ENCODE measurements at places on chromosomes 1 and 21.

- no peak for DNase-seq
Measured at GRCh38 chr1:242522996-242523718, 1.3 kb downstream of the PLD5 start.

GRCh38 chr1:201176940-201177339 lies 13.7 kb upstream of the IGFN1 start:
- no peak for DNase-seq

DNA sequence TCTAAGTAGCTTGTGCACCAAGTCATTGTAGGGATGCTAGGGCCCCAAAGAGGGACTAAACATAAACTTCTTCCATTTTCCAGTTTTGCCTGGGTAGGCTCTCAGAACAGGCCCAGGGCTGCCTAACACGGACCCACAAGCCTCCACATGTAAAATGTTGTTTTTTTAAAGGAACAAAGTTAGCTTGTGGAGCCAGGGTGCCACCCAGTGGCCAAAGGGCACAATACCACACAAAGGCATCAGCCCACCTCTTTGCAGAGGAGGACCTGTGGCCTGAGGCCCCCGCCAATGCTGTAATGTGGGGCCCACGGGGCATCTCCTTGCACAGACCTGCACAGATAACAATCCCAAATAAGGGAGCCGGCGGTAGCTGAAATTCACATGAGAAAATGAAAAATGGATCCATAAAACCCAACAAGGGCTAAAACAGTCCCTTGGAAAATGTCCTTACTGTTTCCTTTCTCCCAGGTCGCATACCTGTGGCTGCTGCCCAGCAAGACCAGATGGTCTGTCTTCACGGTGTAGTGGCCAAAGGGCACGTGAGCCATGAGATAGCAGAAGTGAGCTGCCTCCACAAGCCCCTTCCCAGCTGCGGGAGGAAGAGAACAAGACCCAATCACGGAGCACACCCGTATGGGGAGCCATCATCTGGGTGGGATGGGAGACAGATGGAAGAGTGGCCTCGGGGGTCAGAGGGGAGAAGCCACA lies 23.8 kb downstream of the SEC16B start:
- DNase-seq, result no peak

- no peak for DNase-seq
Measured at GRCh38 chr1:23578311-23578996, 19.2 kb upstream of the ID3 start.

DNA sequence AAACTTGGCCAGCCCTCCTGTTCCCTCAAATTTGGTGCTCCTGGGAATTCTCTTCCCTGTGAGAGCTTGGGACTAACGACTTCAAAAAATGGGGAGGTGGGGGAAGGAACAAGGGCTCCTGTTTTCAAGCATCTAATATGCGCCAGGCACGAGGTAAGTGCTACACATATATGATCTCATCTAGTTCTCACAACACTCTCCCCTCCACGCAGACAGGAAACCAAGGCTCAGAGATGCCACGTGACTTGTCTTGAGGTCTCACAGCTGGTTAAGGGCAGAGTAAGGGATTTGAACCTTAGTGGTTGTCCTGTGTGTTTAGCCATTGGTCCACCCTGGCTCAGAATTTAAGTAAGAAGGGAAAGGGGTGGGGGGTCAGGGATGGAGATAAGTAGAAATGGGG lies 125.9 kb downstream of the DMRTB1 start:
- peak; percentile 21 for DNase-seq

- DNase-seq, result no peak
Measured at GRCh38 chr1:167825419-167826079, 88.4 kb downstream of the ADCY10 start.

- DNase-seq, result no peak
Measured at GRCh38 chr1:99771513-99771918, 5.1 kb upstream of the FRRS1 start.

DNA sequence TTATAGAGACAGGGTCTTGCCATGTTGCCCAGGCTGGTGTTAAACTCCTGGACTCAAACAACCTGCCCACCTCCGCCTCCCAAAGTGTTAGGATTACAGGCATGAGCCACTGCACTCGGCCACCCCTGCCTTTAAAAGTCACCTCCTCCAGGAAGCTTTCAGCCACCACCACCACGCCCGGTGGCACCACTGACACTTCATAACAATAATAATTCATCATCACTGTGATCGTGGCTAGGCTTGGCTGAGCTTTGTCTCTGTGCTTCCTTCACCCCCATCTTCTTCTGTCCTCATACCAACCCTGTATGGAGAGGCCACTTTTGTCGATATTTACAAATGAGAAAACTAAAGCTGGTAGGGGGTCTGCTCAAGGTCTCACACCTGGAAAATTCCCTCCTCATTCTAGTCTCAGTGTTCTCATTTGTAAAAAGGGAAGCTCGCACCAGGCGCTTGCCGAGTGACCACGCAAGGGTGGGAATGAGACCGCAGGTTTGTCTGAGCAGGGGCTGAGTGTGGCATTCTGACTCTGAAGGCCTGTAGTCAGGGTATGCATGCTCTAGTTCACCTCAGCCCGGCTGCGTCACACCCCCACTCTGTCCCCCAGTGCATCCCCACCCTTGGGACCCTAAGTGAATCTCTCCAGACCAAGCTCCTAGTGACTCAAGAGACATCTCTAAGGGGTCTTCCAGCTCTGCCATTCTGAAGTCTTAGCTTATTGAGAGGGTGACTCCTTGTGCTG lies 12.9 kb upstream of the EPHA2 start:
- no peak for DNase-seq

- DNase-seq, result no peak
Measured at GRCh38 chr1:18540136-18540765, 59.5 kb downstream of the KLHDC7A start.

- no peak for DNase-seq
Measured at GRCh38 chr1:223363057-223363855, 720 bp downstream of the SUSD4 start.

GRCh38 chr1:103129255-103129654 lies 20.9 kb upstream of the COL11A1 start:
- no peak for DNase-seq

- DNase-seq, result no peak
Measured at GRCh38 chr1:5693568-5693967, 298.7 kb downstream of the NPHP4 start.

DNA sequence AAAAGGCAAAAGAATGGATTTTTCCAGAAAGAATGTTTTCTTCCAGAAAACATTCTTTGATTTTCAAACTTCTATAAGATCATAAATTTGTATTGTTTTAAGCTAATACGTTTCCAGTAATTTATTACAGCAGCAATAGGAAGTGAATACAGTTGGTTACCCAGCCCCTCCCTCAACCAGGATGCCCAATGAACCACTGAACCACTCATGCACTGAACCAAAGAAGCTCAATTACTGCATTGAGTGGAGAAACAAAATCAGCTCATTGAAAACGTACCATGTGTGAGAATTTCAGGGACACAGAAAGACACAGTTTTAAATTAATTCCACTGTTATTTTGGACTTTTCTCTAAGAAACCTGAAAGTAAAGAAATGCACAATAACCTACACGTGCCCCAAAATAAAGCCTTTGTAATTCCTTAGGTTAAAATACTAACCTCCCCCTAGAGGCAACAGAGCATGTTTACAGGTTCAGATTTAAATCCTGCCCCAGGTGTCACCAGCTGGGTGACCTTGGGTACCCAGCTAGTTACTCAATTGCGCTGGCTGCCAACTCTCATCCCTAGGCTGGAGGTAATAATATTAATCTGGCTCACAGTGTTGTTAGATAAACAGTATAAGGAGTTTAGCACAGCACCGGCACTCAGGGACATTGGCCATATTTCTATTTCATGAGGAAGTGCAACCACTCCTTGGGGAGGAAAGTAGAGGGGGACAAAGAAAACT lies 111.7 kb downstream of the NMNAT2 start:
- no peak for DNase-seq

- DNase-seq, result no peak
Measured at GRCh38 chr1:217614200-217614712, 16.6 kb downstream of the GPATCH2 start.

DNA sequence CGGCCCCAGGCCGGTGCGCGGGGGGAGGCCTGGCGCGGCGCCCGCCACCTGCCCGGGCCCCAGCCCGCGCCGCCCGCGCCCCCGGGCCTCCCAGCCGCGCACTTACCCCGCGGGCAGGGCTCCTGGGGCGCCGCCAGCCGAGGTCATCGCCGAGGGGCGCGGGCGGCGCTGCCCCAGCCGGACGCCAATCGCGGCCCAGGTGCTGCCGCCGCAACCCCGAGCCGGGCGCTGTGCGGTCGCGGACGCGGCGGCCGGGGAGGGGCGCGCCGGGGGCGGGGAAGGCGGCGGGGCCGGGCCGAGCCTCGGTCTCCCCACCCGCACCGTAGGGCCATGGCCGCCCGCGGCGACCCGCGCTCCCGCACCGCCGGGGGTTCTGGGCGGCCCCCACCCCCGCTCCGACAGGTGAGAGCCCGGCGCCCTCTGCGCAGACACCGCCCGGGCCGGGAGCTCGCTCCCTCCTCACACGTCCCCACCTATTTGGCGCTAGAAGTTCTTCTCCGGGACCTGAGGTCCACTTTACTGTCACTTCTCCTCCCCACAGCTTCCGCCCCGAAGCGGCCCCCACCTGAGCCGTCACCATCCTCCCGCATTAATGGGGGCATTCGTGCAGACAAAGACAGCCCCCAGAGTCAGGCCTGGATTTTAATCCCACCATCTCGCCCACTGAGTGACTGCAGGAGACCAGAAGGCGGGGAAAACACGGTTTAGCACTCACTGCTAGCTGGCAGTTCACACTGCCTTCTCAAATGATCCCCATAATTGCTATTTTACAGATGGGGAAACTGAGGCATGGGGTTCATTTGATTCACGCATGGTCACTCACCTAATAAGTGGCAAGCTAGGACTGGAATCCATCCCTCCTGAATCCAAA lies at the start of gene TTC39A:
Gene TTC39A, minus strand, starts transcription at position 232 of the 871 bp plus-strand sequence. Its CDS starts 85 bp downstream, at position 147.
- DNase-seq, result no peak

DNA sequence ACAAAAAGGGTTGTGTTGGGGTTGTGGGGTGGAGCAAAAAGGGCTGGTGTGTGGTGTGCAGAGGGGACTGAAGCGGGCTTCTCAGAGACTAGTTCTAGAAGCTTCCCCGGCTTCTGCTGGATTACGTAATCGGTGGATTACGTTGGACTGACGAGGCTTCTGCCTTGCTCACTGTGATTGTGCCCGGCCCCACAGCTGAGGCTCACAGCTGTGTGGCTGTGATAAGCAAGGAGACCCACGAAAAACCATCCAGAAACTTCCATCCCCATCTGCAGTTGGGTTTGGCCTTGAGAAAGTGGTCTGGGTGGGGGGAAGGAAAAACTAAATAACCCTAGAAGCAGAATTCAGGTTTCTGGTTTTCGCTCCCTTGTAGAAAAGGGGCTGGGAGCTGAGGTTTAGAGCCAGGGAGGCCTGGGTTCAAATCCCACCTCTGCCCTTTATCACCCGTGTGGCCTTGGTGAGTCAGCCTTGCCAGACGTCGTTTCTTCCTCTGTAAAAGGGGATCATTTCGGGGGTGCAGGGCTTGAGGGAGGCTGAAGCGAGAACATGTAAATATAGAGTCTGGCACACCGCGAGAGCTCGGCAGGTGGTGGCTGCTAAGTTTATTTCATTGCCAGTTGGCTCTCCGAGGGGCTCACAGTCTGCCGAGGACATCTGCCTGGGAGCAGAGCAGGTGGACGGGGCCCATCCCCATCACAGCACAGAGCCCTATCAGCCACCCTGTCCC lies 30.4 kb upstream of the DISP3 start:
- no peak for DNase-seq

DNA sequence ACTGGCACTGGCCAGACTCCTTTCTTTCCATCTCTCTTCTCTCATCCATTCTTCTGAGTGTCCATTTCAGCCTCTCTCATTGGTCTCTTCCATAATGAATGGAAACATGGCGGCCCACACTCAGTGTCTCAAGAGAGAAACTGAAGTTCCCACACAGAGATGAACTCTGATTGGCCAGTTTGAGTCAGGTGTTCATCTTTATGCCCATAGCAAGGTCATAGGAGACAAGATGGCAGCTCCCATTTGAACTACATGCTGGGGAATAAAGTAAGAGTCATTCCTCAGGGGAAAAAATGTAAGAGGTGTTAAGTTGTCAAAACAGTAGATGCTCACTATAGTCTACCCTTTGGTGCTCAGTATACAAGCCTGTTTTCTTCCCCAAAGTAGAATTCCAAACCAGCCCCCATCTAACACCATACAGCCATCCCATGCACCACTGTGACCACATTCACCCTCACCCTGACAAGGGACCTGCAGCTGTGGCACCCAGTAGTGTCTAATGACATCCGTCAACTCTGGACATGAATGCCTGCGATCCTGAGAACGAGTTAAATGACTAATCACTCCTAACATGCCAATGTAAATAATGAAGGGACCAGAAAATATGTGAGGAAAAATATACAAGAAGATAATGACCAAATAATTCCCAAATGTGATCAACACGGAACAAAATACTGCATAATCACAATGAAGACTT lies 12.4 kb downstream of the CDA start:
- no peak for DNase-seq

- DNase-seq, result no peak
Measured at GRCh38 chr21:33568448-33568847, 20.0 kb downstream of the DONSON start.

DNA sequence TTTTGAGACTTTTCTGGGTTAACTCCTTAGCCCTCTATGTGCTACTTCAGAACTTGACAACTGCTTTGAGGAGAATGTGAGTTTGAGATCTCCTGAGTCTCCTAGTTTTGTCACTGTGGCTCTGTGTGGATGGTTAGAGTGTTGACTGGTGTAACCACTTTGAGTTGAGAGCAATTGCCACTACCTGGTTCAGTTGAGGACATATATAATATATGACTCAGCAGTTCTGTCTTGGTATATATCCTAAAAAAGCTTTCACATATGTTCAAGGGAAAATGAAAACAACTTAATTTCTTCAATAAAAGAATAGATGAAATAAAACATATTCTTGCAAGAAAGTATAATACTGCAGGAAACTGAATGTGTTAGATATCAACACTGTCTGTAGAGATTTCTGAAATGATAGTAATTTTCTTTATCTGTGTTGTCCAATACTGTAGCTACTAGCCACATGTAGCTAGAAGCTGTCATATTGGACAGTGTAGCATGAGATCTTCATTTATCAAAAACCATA lies 96.7 kb upstream of the QSOX1 start:
- DNase-seq, result no peak

DNA sequence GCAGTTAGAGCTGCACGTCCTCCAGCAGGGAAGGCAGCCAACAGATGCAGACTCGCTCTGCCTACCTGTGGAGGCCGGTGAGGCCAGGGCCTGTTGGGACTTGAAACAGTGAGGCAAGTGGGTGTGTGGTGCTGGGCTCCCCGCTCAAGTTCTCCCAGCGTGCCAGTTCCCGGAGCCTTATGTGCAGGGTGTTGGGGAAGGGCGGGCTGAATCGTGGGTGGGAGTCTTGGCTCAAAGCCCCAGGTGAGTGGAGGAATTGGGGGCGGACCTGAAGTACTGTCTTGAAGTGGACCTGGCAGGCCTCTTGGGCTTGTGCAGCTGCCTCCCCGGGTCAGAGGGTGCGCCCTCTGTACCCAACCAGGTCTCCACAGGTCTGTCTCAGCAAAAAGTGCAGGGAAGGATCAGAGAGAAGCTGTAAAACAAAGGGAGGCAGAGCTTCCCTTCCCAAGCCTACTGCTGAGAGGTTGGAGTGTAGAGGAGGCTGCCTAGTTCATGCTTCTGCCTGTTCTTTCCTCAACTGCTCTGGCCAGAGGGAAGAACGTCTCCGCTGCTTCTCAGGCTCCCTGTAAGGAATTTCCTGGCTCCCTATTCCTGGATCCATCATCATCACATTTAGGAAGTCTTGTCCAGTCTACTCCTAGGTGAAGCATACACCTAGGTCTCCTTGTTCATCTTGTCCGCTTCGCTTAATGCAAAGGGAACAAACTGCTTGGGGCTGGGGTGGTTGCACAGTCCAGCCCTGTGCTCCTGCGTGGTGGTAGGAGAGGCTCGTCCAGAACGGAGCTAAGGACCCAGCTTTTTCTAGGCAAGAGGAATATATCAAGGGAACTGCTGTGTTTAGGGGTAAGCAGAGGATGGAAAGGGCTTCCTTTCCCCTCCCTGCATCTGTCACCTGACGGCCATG lies 14.9 kb downstream of the UTP11 start:
- no peak for DNase-seq
